ENCODE measurements at places on chromosomes 1 and 21. TPM values are rescaled to one million over a fixed set of nuclear protein-coding genes. Genes with fewer than 3 reads are reported as not detected.

MTX1 gene
- total RNA-seq = 16.2 TPM

ZSWIM5 gene
- total RNA-seq = 1.2 TPM

ROR1 gene
- total RNA-seq = 40.8 TPM

EDN2 gene
- total RNA-seq = 0.78 TPM

TTC24 gene
- not detected for total RNA-seq

DDX59 gene
- total RNA-seq = 13.4 TPM

SLAMF7 gene
- total RNA-seq = 0.98 TPM

LHX8 gene
- not detected for total RNA-seq

RGS5 gene
- total RNA-seq = 43.5 TPM

KRTAP19-1 gene
- not detected for total RNA-seq

PRRX1 gene
- total RNA-seq = 23.9 TPM

SYF2 gene
- total RNA-seq = 37.2 TPM

EDARADD gene
- 0.63 TPM for total RNA-seq

EDEM3 gene
- 18.1 TPM for total RNA-seq

LCE1C gene
- not detected for total RNA-seq

SAMD11 gene
- total RNA-seq = 2.7 TPM

AUNIP gene
- not detected for total RNA-seq

SPATA45 gene
- total RNA-seq = not detected

GPR25 gene
- not detected for total RNA-seq

TEX38 gene
- total RNA-seq = not detected

IRF6 gene
- total RNA-seq = 30.4 TPM

SYNC gene
- 19.0 TPM for total RNA-seq

BRINP3 gene
- 8.0 TPM for total RNA-seq

BGLAP gene
- not detected for total RNA-seq

ESRRG gene
- total RNA-seq = 38.5 TPM

PPFIA4 gene
- 16.3 TPM for total RNA-seq

UBL4B gene
- not detected for total RNA-seq

CGN gene
- 5.4 TPM for total RNA-seq

OR2T2 gene
- total RNA-seq = not detected

THEMIS2 gene
- 7.4 TPM for total RNA-seq

SPATC1L gene
- 12.5 TPM for total RNA-seq

OR10X1 gene
- total RNA-seq = not detected

KHDC4 gene
- total RNA-seq = 13.4 TPM

PRDX6 gene
- 590 TPM for total RNA-seq

EPHA8 gene
- not detected for total RNA-seq

RNU1-4 gene
- total RNA-seq = not detected

SAMD13 gene
- total RNA-seq = 1.1 TPM

EXO1 gene
- total RNA-seq = 0.16 TPM

LDLRAD1 gene
- not detected for total RNA-seq

FCGR1A gene
- total RNA-seq = not detected

TFB2M gene
- 12.0 TPM for total RNA-seq

PLA2G4A gene
- 8.2 TPM for total RNA-seq

LAMB3 gene
- total RNA-seq = 11.1 TPM

PAPPA2 gene
- total RNA-seq = 1.2 TPM

CLDN17 gene
- total RNA-seq = not detected

LZIC gene
- 25.0 TPM for total RNA-seq

PTPN22 gene
- total RNA-seq = 2.0 TPM

LEMD1 gene
- not detected for total RNA-seq

PDPN gene
- total RNA-seq = 28.9 TPM

IFI44L gene
- 4.4 TPM for total RNA-seq
